ENCODE measurements at places on chromosomes 12 and 14.

GRCh38 chr14:56199982-56200577 lies 81.9 kb downstream of the PELI2 start:
- DNase-seq, result no peak

DNA sequence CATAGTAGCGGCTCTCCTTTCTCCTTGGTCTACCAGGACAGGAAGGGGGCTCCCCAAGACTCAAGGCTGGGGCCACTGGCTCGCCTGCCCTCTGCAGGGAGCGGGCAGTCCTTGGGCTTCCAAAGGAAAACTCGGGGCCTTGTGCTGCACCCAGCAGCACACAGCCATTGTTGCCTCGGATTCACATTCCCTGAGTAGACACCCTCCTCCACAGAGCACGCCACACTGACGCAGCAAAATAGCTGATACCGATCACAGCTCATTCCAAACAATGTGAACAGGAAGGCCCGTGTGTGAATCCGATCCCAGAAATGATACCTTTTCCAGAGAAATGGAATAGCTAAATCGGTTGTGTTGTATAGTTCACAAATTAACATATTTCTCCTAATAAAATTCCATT lies 65.1 kb upstream of the DYNC1H1 start:
- no peak for DNase-seq

GRCh38 chr14:75823334-75823733 lies 158.5 kb downstream of the TGFB3 start:
- no peak for DNase-seq

GRCh38 chr14:78074561-78074960 lies 95.6 kb upstream of the NRXN3 start:
- DNase-seq, result no peak

DNA sequence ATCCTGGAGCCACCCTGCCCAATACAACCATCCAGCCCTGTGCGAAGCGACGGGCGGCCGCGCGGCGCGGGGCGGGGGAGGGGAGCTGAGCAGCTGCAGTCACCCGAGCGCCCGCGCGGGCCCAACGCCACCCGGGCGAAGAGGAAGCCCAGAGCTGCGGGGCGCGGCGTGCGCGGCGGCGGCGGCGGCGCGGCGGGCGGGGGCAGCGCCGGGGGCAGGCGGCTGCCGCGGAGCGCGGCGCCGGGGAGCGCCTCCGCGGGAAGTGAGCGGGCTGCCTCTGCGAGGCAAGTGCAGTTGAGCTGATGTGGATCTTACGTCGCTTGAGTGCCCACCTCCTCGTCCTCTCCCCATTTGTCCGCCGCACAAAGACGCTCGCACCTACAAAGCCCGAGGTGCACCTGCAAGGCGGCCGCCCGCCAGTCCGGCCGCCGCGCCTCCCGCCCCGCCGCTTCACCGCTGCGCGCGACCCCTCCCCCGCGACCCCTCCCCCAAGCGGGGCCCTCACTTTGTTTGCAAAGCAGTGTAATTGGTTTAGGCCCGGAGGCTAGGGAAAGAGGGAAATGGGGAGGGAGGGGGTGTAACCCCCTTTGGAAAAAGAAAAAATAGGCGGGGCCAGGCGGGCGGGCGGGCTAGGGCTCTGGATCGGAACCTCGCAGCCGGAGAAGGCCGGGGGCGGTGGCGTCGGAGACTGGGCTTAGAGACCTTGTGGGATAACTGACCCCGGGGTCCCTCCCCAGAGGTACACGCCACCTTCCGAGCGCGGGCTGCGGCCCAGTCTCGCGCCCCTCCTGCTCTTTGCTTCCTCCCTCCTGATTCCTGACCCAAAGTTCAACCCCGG lies at the start of the genes FOXA1 and TTC6:
TSS of gene FOXA1 (minus strand) at position 279 of the 838 bp plus-strand sequence. CDS start at position 2, 277 bp downstream.
TSS of gene TTC6 (plus strand) at position 659 of the 838 bp plus-strand sequence. CDS start 26,436 bp downstream, outside the sequence.
- no peak for DNase-seq

- DNase-seq, result no peak
Measured at GRCh38 chr12:7497661-7498060, 5.9 kb downstream of the CD163 start.

DNA sequence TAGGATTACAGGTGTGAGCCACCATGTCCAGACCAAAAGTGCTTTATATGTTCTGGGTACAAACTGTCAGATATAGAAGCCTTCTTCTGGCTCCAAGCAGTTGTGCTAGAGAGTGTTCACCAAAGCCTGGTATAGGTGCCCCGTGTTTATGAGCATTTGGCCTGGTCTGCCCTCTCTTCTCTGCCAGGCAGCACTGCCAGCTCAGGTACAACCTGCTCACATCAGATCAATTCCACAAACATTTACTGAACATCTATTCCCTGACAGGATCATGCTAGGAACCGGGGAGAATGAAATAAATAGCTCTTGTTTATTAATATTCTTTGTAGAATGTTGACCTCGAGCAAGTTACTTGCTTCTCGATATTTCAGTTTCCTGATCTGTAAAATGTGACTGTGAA lies 20.0 kb upstream of the SOCS2 start:
- no peak for DNase-seq

DNA sequence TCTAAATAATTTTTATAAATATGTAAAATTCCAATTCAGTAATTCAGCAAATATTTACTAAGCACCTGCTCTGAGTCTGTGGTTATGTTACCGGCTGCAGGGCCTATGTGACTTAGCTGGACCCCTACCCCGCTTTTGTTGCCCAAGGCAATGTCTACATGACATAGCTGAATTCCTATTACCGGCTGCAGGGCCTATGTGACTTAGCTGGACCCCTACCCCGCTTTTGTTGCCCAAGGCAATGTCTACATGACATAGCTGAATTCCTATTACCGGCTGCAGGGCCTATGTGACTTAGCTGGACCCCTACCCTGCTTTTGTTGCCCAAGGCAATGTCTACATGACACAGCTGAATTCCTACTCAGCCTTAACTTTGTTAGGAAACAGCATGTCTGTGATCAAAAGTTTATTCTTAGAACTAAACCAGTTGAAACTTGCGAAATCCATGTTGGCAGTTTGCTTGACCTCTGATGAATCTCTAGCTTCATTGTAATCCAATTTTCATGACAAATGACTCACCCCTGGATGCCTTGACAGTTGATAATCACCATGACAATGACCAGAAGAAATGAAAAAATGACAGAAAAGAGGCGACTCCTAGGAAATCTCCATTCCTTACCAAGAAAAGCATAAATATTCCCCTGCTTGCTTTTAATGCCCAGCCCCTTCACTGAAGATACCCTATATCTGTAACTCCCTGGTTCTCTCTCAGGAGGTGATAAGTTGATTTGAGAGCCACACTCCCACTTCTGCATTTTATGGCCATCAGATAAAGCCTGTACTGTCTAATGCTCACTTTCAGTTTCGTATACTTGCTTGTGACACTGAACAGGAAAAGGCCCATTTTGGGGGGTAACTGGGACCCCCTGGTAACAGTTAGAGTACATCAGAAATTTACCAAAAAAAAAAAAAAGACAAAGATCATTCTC lies 148.4 kb upstream of the SYT10 start:
- DNase-seq, result no peak

DNA sequence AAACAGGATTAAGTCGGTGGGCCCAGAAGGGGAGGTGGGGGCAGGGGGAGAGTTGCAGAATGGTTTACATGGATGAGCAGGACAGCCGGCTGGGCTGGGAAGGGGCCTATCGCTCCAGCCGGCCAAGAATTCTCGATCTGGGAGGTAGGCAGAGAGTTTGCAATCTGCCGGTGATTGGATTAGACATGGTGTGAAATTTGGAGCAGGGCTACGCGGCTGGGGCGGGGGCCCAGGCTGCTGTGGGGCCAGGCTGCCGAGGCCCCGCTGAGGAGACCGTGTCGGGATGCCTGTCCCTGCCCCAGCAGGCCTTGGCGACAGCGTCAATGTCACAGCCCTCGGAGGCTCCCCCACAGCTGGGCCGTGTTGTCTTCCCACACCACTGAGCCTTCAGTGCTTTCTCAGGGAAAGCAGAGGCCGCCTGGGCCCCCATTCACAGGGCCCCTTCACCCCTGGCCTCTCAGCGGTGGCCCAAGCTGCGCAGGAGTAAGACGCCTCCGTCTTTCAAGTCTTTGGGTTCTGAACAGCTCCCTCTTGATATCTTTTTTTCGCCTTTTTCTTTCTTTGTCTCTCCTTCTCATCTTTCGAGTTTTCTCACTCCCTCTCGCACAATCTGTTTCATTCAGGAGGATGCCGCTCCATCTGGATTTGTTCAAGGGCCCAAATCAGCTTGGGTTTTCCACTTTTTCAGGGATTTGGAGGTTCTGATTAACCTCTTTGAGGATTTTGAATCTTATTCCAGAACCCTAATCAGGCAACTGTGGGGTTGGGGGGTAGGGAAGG lies 117.5 kb upstream of the PARP11 start:
- DNase-seq, result no peak

DNA sequence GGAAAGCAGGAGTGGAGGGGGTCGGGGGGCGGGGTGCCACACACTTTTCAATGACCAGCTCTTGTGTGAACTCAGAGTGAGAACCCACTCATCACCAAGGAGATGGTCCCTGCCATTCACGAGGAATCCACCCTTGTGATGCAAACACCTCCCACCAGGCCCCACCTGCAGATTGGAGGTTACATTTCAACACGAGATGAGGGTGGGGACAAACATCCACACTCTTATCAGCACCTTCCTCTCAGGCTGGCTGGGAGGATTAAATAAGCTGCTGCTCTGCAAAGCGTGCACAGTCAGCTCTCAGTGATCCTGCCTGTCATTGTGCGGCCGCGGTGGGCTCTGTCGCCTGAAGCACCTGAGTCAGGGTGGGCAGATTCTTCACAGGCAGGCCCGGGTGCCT lies 39.7 kb downstream of the AACS start:
- DNase-seq, result no peak

Data from stimulated activated CD8-positive, alpha-beta memory T cell treated with anti-CD3 and anti-CD28 coated beads, Interleukin-4, amount 100 ng/mL, for 48 hours (primary cell).